ENCODE measurements at places on chromosomes 2 and 18.

DNA sequence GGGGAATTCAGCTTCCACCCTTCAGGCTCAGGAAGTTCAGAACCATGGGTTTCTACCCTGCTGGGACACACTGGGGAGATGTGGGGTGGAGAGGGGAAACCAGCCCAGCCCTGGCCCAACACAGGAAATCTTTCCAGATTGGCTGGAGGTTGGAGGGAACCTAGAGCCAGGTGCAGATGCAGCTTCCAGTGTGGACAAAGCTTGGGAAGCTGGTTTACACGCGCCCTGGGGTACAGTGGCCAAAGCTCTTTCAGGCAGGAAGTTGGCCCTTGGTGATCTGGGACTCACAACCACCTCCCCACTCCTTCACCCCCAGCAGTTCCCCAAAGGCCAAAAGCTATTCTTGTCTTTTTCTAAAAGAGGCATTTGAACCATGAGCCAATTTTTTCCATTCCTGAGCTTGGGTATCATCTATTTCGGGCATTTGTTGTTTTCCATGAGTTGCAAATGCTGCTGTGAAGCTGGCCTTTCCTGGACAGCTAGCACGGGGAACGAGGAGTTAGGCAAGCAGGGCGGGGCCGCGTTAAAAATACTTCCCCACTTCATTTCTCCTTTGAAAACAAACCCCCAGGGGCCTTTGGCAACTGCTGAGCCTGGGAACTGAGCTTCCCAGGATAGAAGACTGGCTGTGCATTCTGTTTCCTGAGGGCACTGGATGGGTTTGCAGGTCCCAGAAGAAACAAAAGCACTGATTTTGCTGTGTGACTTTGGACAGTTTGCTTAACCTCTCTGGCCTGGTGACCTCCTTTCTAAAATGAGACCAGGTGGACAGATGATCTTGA lies 3.1 kb upstream of the ARID5A start:
- no peak overlapping the region for H3K27ac ChIP-seq
- peaks cover 45% of the 10 kb centered on the region for H3K4me1 ChIP-seq
- no peak for DNase-seq
- no peaks in the 10 kb centered on the region for H3K27me3 ChIP-seq
- H3K36me3 ChIP-seq: no peaks in the 10 kb centered on the region

GRCh38 chr18:73859837-73860397 lies 287.7 kb downstream of the FBXO15 start:
- no peak overlapping the region for H3K4me3 ChIP-seq
- no peak for DNase-seq
- no peaks in the 10 kb centered on the region for H3K27me3 ChIP-seq
- H3K27ac ChIP-seq: no peak overlapping the region
- peaks cover 25% of the 10 kb centered on the region for H3K4me1 ChIP-seq

GRCh38 chr2:42757981-42758740 lies 5.8 kb downstream of the OXER1 start:
- H3K27me3 ChIP-seq: no peaks in the 10 kb centered on the region
- peaks cover 5% of the 10 kb centered on the region for H3K36me3 ChIP-seq
- no peak overlapping the region for H3K27ac ChIP-seq

DNA sequence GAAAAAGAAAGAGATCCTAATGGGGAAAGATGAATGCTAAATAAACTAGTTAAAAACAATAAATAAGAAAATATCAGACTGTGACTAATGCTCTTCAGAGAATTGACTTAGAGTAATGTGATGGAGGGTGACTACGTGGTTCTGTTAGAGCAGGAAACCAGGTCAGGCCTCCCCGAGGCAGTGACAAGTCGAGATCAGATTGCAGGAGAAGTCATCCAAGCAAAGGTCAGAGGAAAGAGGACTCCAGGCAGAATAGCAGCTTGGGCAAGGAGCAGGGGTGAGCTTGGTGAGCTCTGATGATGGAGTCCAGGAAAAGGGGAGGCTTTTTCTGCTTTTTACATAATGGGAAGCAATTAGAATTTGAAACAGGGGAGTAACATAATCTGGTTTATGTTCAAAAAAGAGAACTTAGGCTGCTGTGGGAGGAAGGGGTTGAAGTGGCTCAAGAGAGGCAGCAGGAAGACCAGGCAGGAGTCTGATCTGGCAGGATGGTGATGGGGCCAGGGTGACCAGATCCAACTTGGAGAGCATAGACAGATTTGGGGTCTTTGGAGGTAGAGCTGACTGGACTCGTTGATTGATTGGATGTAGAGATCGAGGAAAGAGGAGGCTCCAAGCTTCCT lies 27.3 kb upstream of the ITGB6 start:
- H3K4me1 ChIP-seq: 0 out of 2 replicates have a peak, but pooled peaks cover 5% of the 10 kb centered on the region
- H3K27ac ChIP-seq: no peak overlapping the region
- no peaks in the 10 kb centered on the region for H3K36me3 ChIP-seq
- H3K4me3 ChIP-seq: no peak overlapping the region

- no peaks in the 10 kb centered on the region for H3K4me1 ChIP-seq
- DNase-seq: peak; percentile 49
- H3K4me3 ChIP-seq: no peak overlapping the region
- no peaks in the 10 kb centered on the region for H3K27me3 ChIP-seq
- H3K27ac ChIP-seq: no peak overlapping the region
Measured at GRCh38 chr2:175030380-175031271, 25.4 kb upstream of the CHN1 start.

- no peak overlapping the region for H3K27ac ChIP-seq
- H3K36me3 ChIP-seq: no peaks in the 10 kb centered on the region
- H3K4me3 ChIP-seq: no peak overlapping the region
- no peak for DNase-seq
Measured at GRCh38 chr2:236977063-236977851, 108.4 kb upstream of the COPS8 start.

DNA sequence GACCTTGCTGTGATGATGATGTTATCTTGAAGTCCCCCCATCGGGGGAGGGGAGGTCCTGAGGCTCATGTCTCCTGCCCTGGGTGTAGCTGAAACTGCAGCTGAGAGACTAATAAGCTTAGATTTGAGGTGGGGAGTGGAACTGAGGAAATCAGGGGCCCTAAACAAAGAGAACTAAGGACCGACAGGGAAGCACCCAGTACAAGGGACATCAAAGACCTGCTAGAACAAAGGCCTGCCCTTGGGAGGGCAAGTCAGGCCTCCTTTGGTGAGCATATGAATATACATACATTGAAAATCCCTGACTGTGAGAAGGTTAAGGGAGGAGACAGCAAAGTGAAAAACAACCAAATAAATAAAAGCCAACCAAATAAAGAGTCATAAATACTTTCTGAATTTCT lies 1132.5 kb upstream of the CELF4 start:
- H3K27me3 ChIP-seq: no peaks in the 10 kb centered on the region
- H3K4me3 ChIP-seq: no peak overlapping the region
- H3K4me1 ChIP-seq: no peaks in the 10 kb centered on the region
- no peak for DNase-seq
- no peak overlapping the region for H3K27ac ChIP-seq

- no peak for DNase-seq
- H3K27ac ChIP-seq: no peak overlapping the region
- H3K4me3 ChIP-seq: no peak overlapping the region
- H3K4me1 ChIP-seq: no peaks in the 10 kb centered on the region
Measured at GRCh38 chr18:5728531-5728930, 166.8 kb downstream of the TMEM200C start.

- H3K27me3 ChIP-seq: no peaks in the 10 kb centered on the region
- no peak overlapping the region for H3K4me3 ChIP-seq
- DNase-seq: no peak
- peaks cover 33% of the 10 kb centered on the region for H3K4me1 ChIP-seq
- no peak overlapping the region for H3K27ac ChIP-seq
- peaks cover 21% of the 10 kb centered on the region for H3K36me3 ChIP-seq
Measured at GRCh38 chr2:219540784-219541504, 2.7 kb downstream of the CHPF start.

DNA sequence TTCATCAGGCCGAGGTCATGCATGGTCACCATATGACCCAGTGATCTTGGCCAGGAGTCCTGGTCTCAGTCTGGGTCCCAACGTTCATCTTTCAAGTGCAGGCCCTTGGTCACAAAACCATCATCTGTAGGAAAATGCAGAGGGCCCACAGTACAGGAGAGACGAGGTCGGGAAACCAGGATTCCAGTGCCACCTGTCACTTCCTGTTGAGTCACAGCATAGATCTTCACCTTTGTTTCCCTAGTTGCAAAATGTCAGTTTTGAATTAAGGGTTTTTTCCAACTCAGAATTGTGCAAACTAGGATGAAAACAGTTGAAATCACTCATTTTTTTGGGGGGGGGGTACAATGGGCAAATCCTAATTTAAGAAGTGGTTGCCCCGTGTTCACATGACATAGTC lies 162.2 kb downstream of the INSIG2 start:
- no peaks in the 10 kb centered on the region for H3K36me3 ChIP-seq
- peaks cover 3% of the 10 kb centered on the region for H3K27me3 ChIP-seq
- no peak overlapping the region for H3K27ac ChIP-seq
- no peak for DNase-seq

- DNase-seq: no peak
- no peak overlapping the region for H3K4me3 ChIP-seq
- H3K27ac ChIP-seq: no peak overlapping the region
- H3K4me1 ChIP-seq: no peaks in the 10 kb centered on the region
Measured at GRCh38 chr2:60520151-60520876, 33.1 kb downstream of the BCL11A start.

GRCh38 chr2:15714609-15715008 lies 122.9 kb downstream of the DDX1 start:
- no peak for DNase-seq
- H3K4me1 ChIP-seq: no peaks in the 10 kb centered on the region
- H3K4me3 ChIP-seq: no peak overlapping the region
- no peak overlapping the region for H3K27ac ChIP-seq

- H3K27ac ChIP-seq: no peak overlapping the region
- no peaks in the 10 kb centered on the region for H3K36me3 ChIP-seq
- no peaks in the 10 kb centered on the region for H3K4me1 ChIP-seq
Measured at GRCh38 chr2:218814540-218815243, 16.9 kb downstream of the PRKAG3 start.

DNA sequence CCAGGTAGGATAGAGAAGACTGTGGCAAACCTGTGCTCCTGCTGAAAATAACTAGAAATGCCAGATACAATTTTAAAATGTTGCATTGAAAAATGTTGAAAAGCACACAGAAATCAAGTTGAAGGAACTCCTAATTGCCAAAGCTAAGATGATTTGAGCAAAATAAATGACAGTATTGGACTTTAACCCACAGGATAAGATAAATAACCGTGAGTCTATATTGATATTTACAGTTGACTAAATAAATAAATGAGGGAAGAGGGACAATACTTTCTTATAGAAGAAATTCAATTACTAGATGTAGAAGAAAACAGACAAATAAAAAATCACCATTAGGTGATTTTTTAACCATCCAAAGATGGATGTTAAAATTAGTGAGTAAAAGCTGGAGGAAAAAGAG lies 59.0 kb downstream of the CWC22 start:
- H3K4me1 ChIP-seq: no peaks in the 10 kb centered on the region
- DNase-seq: no peak
- H3K27me3 ChIP-seq: no peaks in the 10 kb centered on the region
- H3K4me3 ChIP-seq: no peak overlapping the region

GRCh38 chr18:25974630-25975077 lies 115.8 kb downstream of the SS18 start:
- no peak overlapping the region for H3K4me3 ChIP-seq

DNA sequence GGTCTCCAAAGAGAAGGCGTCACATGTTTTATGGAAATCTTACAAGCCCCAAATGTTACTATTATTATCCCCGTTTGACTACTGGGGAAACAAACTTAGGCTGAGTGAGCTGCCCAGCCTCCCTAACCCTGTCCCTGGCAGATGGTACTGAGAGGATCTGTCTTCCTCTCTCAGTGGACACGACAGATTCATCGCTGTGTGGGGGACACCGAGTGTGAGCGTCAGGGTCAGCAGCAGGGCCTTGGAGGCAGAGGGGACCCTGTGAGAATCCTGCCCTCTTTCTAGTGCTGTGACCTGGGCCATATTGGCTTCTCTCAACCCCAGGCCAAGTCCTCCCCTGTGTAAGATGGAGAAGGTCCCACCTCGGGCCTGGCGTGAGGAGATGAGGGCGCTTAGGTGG lies 27.1 kb upstream of the SMAD7 start:
- peaks cover 5% of the 10 kb centered on the region for H3K4me1 ChIP-seq
- H3K27ac ChIP-seq: no peak overlapping the region
- no peak for DNase-seq
- no peaks in the 10 kb centered on the region for H3K36me3 ChIP-seq

DNA sequence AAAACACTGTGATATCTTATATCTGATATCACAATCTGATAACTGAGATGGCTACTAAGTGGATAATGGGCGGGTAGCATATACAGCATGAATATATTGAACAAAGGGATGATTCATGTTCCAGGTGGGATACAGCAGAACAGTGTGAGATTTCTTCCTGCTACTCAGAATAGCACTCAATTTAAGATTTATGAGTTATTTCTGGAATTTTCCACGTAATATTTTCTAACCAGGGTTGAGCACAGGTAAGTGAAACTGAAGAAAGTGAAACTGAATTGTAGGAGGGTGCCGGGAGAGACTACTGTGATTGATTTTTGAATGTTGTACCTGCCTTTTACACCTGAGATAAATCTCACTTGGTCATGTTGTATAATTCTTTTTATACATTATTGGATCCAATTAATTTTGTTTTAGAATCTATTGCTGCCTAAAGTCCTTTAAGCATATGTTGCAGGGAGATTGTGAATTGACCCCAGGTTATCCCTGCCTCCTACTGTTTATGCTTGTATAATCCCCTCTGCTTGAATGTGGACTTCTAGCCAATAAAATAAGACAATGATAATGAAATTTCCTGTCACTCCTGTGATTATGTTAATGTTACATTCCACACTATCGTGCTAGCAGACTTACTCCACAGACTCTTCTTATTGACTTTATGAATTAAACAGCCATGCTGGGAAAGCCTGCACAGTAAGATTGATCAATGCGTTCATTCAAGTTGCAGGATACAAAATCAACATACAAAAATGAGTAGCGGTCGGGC lies 67.6 kb upstream of the RBBP8 start:
- no peaks in the 10 kb centered on the region for H3K4me1 ChIP-seq
- H3K36me3 ChIP-seq: no peaks in the 10 kb centered on the region
- H3K4me3 ChIP-seq: no peak overlapping the region

- no peak overlapping the region for H3K27ac ChIP-seq
- no peaks in the 10 kb centered on the region for H3K27me3 ChIP-seq
- H3K36me3 ChIP-seq: no peaks in the 10 kb centered on the region
- no peak overlapping the region for H3K4me3 ChIP-seq
- H3K4me1 ChIP-seq: peaks cover 24% of the 10 kb centered on the region
Measured at GRCh38 chr2:101762451-101763171, 65.1 kb downstream of the MAP4K4 start.

- DNase-seq: no peak
- no peaks in the 10 kb centered on the region for H3K4me1 ChIP-seq
- H3K27me3 ChIP-seq: no peaks in the 10 kb centered on the region
- no peaks in the 10 kb centered on the region for H3K36me3 ChIP-seq
- H3K4me3 ChIP-seq: no peak overlapping the region
- H3K27ac ChIP-seq: no peak overlapping the region
Measured at GRCh38 chr2:55875434-55876135, 48.0 kb downstream of the EFEMP1 start.

GRCh38 chr2:239268082-239268481 lies 132.7 kb downstream of the HDAC4 start:
- peaks cover 99% of the 10 kb centered on the region for H3K4me1 ChIP-seq
- H3K36me3 ChIP-seq: peaks cover 69% of the 10 kb centered on the region
- DNase-seq: no peak
- peak overlapping the region; percentile 35 for H3K4me3 ChIP-seq

DNA sequence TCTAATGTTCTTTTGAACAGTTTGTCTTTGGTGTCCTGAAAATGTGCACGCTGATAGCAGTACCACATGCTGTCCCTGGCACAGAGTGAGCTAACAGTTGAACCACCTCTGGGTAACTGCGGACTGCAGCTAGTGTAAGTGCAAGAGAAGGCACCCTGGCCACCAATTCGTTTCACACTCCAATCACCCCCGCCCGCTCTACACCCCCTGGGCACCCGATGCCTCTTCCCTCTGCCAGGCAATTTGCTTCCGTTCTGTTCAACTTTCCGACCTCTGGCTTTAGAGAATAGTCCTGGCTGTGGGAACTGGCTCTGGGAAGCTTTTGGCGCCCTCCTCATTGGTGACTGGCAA lies 1.4 kb downstream of the DOCK10 start:
- peak overlapping the region; percentile 64 for H3K27ac ChIP-seq
- DNase-seq: peak; percentile 18
- H3K4me3 ChIP-seq: peak overlapping the region; percentile 77
- H3K36me3 ChIP-seq: no peaks in the 10 kb centered on the region
